ENCODE measurements at places on chromosomes 2 and 18. TPM values are rescaled to one million over a fixed set of nuclear protein-coding genes. Genes with fewer than 3 reads are reported as not detected.
A peak's percentile ranks its signal among the peaks of the same experiment; 100 is the strongest.

KCNE4 gene
- polyA plus RNA-seq, result 3.9 TPM

NEU2 gene
- polyA plus RNA-seq, result not detected

IL1F10 gene
- not detected for polyA plus RNA-seq

- no peak for DNase-seq
These were observed 61.2 kb downstream of the DIS3L2 start for GRCh38 chr2:232022718-232023117.

DNA sequence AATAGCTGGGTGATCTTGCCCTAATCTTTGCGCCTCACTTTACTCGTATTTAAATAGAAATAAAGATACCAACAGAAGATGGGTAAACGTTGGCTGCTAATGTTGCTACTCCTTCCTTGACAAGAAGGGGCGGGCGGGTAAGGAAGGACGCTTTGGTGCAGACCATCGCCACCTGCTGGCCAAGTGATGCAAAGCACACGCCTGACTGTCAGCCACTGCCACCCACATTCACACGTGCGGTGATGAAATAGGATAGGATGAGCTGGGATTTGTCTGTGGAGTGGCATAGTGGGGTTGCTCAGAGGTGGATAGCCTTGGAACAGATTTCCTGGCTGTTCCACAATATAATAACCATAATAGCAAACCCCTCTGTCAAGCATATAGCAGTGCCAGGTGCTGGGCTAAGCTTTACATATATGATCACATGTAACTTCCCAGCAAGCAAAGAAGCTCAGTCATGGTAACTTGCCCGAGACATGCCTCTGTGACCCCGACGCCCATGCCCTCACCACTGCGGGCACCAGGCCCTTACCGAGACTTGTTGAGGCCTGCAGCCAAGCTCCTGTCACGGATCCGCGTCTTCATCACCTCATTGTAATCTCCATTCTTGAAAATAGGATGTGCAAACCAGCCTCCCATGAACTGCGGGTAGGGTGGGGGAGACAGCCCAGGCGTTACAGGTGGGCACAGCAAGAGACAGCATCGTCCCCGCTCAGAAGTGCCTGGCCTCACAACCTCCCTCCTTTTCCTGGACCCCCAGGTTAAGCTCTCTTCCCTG is 39.3 kb downstream of the LCT start:
- DNase-seq, result peak; percentile 14

DNA sequence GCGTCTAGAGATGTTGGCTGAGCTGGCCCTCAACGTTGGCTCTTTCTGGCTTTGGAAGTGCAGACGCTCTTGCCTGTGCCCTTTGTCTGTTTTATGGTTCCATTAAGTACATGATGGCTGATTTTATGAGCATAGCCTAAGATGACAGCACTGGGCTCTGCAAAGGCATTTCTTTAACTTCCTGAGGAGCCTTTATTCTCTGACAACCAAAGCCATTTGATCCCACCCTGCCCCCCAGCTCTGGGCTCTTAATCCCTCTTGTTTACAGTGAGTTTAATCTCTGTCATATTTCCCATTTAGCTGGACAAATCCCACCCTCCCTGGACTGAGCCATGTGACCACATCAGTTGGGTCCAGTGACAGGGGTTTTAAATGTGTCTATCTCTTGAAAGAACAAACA is 195.9 kb downstream of the ACKR3 start:
- DNase-seq, result no peak

DNA sequence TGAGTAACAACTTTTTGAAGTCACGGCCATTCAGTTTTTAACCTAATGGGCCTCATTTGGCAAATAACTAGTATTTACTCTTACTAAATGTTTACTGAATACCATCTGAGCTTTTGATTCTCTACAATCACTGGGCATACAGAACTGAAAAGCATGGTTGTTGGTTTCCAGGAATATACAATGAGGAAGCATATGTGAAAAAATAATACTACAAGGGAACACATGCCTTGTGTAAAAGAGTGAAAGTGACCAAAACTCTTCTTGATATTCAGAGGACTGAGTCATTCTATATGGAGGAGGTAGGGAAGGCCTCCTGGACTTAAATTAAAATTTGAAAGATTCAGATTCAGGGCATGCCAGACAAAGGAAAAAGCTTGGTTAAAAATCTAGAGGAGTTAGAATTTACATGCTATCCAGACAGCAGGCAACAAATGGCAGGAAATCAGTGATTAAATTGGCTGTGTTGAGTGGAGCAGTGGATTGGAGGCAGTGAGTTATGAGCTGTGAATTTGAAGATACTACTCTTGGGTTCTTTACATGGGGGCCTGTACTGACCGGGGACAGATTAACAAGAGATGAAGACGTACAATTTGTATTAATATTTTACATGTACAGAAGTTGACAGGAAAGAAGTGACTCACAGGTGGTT is 53.6 kb upstream of the NRXN1 start:
- no peak for DNase-seq

DNA sequence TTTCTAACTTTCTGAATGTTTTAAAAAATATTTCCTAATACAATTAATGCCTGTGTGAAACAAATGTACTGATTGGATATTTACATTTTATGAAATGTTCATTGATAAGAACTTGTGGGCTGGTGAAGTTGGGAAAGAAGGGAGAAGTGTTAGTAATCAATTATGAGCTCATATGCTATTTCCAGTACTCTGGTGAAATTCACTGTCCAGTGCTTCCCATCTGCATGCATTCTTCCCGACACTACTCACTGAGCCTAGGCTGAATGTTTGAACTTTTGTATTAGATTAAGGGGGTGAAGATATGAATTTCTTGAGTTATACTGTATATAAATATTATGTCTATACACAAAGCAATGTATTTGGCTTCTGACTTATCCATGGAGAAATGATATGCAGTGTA is 36.0 kb downstream of the SKA1 start:
- no peak for DNase-seq

DNA sequence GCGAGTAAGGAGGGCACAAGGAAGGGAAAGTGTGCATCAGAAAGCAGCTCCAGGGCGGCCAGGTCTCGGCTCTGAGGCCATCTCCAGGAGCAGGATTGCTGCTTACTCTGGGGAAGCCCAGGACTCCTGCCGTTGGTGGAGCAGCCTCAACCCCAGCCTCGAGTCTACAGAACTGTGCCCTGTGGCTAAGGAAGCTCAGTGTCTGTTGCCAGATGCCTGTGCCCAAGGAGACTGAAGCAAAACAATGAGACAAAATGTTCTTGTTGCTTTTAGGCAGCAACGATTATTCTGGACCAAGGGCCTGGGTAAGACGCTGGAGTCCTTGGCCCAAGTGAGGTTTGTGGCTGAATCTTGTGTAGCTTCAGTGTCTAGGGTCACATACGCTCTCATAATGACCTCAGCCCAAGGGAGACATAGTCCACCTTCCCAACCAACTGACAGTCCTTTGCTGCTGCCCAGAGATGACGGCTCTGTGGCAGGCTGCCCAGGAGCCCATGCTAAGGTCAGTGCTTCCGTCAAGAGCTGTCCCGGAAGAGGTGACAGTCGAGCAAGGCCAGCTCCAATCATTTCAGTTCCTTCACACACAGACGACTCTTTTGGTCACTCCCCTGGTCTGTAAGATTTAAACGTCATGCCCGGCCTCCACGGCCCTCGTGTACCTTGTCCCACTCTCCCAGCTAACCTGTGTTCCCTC is 223.8 kb downstream of the TTC32 start:
- DNase-seq, result no peak

- no peak for DNase-seq
These were observed 3.1 kb downstream of the FIGN start for GRCh38 chr2:163732727-163733126.
